Activated CD8-positive, alpha-beta T cell treated with anti-CD3 and anti-CD28 coated beads, Interleukin-2, amount 10 ng/mL, durations not matched to agents 7 days and 5 days (primary cell): ENCODE measurements at places on chromosomes 3 and 15.

DNA sequence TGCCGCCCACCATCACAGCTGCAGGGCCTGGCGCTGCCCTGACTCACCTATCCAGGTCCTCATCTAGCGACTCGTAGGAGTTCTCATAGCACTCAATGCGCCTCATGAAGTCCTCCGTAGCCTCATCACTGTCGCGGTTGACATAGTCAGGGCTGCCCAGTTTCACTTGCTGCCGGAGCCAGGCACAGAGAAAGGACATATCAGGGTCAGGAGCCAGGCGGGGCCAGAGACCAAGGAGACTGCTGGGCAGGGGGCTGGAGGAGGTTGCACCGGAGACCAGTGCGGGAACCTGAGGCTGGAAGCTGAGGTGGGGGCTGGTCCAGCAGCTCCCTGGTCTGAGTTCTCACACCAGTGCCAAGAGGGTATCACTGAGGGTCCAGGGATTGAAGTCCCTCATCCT lies 18.2 kb downstream of the PFKFB4 start:
- DNase-seq = no peak
- peaks cover 8% of the 10 kb centered on the region for H3K4me1 ChIP-seq
- peaks cover 45% of the 10 kb centered on the region for H3K36me3 ChIP-seq
- H3K4me3 ChIP-seq = no peak overlapping the region

- peaks cover 32% of the 10 kb centered on the region for H3K4me1 ChIP-seq
- H3K4me3 ChIP-seq = peak overlapping the region; percentile 30
- DNase-seq = peak; percentile 53
Measured at GRCh38 chr3:143751643-143752178, 96.6 kb downstream of the SLC9A9 start.

DNA sequence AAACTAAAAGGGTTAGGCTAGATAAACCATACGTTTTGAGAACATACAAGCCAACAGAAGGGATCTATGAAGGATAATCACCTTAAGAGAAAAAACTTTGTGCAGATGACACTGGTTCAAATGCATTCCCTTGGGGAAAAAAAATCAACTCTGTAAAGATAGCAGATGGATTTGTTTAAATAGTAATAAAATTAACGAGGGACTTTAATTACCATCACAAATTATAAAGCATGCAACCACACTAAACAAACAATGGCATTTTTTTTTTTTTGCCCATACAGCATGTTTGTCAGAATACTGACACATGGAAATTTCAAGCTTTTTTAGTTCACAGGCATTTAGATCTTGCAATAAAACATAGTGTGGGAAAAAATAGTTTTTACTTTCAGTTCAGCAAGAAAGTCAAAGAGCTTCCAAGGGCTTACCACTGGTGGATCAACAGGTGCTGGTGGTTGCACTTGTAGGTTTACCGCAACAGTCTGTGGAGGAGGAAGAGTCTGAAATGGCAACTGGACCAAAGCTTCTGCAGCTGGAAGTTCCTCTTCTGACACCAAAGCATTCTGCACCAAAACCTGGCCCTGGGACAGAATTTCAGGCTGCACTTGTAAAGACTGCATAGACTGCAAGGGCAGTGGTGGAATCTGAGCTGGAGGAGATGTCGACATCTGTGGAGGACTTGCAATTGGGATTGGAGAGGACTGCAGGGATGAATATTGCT lies 53.1 kb downstream of the PHC3 start:
- H3K4me3 ChIP-seq = peak overlapping the region; percentile 40
- peaks cover 26% of the 10 kb centered on the region for H3K4me1 ChIP-seq
- peaks cover 46% of the 10 kb centered on the region for H3K36me3 ChIP-seq
- peak; percentile 64 for DNase-seq

DNA sequence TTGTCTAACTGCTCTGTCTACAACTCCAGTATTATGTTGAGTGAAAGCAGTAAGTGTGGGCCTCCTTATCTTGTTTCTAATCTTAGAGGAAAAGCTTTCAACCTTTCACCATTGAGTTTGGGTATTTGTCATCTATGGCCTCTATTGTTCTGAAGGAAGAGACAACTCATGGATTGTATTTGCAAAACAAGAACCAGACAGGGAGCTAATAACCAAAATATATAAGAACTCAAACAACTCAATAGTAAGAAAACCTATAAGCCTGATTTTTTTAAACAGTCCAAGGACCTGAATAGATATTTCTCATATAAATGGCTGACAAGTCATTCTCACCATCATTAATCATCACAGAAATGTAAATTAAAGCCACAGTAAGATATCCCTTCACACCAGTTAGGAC lies 113.0 kb downstream of the TAFA4 start:
- no peak overlapping the region for H3K4me3 ChIP-seq
- H3K4me1 ChIP-seq = no peaks in the 10 kb centered on the region
- H3K36me3 ChIP-seq = no peaks in the 10 kb centered on the region
- no peak for DNase-seq
- peaks cover 2% of the 10 kb centered on the region for H3K27me3 ChIP-seq
- H3K27ac ChIP-seq = no peak overlapping the region

DNA sequence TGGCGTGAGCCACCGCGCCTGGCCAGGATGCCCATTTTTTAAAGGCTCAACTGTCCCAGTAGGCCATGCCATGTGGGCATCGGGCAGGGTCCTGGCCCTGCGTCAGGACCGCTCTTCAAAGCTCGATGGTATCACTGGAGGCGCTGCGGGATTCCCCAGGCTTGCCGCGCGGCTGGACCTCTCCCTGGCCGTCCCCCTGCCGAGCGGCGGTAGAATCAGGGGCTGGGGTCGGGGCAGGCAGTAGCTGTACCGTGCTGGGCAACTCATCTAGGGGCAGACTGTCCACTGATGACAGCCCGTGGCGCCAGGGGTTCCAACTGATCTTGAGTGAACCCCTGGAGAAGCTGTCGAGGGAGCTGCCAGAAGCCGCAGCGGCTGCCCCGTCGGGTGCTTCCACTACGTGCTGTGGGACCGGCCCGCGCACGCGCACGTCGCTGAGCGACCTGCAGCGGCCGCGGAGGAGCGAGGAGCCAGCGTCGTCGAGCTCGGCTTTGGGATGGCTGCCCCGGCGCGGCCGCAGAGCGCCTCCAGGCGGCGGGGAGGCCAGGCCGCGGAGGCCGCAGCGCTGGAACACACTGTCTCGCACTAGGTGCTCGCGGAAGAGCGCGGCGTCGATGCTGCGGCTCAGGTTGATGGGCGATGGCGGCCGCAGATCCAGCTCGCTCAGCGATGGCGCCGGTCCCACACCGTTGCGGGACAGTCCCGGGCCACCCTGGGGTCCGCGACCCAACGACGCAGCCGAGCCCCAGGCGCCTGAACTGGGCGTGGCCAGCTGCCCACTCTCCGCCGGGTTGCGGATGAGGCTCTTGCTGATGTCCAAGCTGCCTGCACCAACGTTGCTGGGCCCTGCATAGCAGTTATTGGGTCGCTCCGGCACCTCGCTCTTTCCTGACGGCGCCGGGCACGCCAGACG lies 5.8 kb downstream of the PRRT3 start:
- H3K27ac ChIP-seq = peak overlapping the region; percentile 78
- H3K4me1 ChIP-seq = peaks cover 12% of the 10 kb centered on the region
- H3K36me3 ChIP-seq = peaks cover 13% of the 10 kb centered on the region
- peak overlapping the region; percentile 76 for H3K4me3 ChIP-seq
- DNase-seq = peak; percentile 81
- no peaks in the 10 kb centered on the region for H3K27me3 ChIP-seq

DNA sequence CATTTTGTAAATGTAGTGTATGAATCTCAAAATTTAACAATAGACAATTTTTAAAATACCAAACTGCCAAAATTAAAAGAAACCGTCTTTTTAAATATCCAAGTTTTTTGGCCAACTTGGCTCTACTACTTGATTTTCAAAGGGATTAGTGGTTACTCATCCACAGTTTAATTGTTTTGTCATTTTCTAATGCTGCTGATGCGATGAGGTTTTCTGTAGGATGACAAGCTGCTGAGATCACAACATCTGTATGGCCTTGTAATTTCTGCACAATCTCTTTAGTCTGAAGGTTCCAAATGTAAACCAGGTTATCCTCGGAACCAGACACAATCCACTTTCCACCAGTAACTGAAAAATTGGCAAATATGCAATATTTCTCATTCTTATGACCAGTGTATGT lies 1.5 kb downstream of the WDR5B start:
- H3K27me3 ChIP-seq = no peaks in the 10 kb centered on the region
- peak overlapping the region; percentile 99 for H3K27ac ChIP-seq
- peak overlapping the region; percentile 96 for H3K4me3 ChIP-seq
- DNase-seq = no peak
- H3K4me1 ChIP-seq = peaks cover 51% of the 10 kb centered on the region

- H3K4me3 ChIP-seq = no peak overlapping the region
- H3K36me3 ChIP-seq = no peaks in the 10 kb centered on the region
- no peak for DNase-seq
- no peaks in the 10 kb centered on the region for H3K27me3 ChIP-seq
Measured at GRCh38 chr3:74501007-74501406, 113.5 kb downstream of the CNTN3 start.

DNA sequence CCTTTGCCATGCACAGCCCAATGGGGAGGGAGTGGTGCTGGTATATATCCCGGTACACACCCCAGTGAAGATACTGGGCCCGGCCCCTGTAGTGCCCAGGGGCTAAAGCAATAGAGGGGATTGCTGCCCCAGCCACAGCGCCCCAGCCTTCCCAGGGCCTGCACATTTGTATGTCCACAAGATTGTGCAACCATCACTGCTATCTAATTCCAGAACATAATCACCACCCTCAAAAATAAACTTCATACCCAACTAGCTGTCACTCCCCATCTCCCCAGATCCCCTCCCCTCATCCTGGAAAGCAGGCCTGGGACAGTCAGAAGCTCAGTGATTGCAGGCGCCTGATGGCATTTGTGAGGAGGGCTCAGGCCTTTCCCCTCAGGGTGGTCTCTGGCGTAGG lies 13.5 kb downstream of the GNAI2 start:
- H3K27me3 ChIP-seq = no peaks in the 10 kb centered on the region
- peaks cover 49% of the 10 kb centered on the region for H3K4me1 ChIP-seq
- DNase-seq = no peak
- H3K36me3 ChIP-seq = peaks cover 41% of the 10 kb centered on the region
- no peak overlapping the region for H3K27ac ChIP-seq

- H3K4me1 ChIP-seq = no peaks in the 10 kb centered on the region
- H3K4me3 ChIP-seq = no peak overlapping the region
- H3K27me3 ChIP-seq = no peaks in the 10 kb centered on the region
- no peaks in the 10 kb centered on the region for H3K36me3 ChIP-seq
Measured at GRCh38 chr3:113179235-113179824, 32.0 kb upstream of the BOC start.

GRCh38 chr3:24367664-24368264 lies 126.9 kb downstream of the THRB start:
- no peak overlapping the region for H3K4me3 ChIP-seq
- H3K4me1 ChIP-seq = no peaks in the 10 kb centered on the region
- DNase-seq = no peak
- no peak overlapping the region for H3K27ac ChIP-seq
- H3K36me3 ChIP-seq = no peaks in the 10 kb centered on the region

DNA sequence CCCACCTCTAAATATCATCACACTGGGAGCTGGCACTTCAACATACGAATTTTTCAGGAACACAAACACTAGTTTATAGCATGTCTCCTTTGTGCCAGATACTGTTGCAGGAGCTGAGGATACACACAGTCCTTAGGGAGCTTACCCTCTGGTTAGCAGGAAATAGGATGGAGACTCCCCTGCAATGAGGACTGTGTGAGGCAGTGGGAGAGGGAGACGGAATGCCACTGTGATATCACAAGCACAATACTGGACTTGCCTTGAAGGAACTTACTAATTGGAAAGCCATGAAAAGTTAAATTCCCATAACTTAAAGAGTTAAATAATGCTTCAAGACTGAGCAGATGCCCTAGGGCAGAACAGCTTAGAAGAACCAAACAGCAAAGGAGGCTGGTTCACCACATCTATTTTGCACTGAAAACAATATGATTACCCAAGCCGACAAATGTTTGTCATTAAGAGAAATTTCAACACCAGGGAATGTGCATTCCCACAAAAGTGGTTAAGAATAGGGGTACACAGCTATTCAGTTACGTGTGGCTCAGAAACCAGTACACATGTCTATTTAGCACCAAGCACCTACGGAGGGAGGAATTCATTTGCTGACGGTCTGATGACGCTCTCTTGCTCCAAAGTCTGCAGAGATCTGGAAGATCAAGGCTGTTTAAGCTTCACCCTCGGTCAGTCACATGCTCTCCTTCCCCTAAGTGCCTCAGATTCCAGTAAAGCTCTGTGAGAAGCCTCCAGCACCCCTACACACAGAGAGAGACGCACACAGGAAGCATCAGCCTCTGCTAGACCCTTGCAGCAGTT lies 5.2 kb downstream of the TBC1D2B start:
- peak overlapping the region; percentile 84 for H3K27ac ChIP-seq
- peak overlapping the region; percentile 67 for H3K4me3 ChIP-seq
- peaks cover 49% of the 10 kb centered on the region for H3K4me1 ChIP-seq
- DNase-seq = no peak

DNA sequence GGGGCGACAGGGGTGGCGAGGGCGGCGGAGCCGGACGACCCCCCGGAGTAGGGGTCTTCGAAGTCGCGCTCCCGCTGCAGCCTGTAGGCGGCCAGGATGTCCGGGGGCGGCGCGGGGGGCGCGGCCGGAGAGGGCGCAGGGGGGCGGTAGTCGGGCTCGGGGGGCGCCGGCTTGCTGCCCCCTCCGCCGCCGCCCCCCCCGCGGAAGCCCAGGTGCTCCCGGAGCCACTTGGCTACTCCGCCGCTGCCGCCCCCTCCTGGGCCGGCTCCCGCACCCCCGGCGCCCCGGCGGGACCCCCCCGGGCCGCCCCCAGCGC lies 230 bp downstream of the SHF start:
- DNase-seq = no peak
- no peak overlapping the region for H3K27ac ChIP-seq
- H3K27me3 ChIP-seq = peaks cover 21% of the 10 kb centered on the region
- H3K4me3 ChIP-seq = no peak overlapping the region

- no peak overlapping the region for H3K27ac ChIP-seq
- DNase-seq = no peak
- peaks cover 10% of the 10 kb centered on the region for H3K27me3 ChIP-seq
- H3K36me3 ChIP-seq = no peaks in the 10 kb centered on the region
- H3K4me1 ChIP-seq = peaks cover 7% of the 10 kb centered on the region
- no peak overlapping the region for H3K4me3 ChIP-seq
Measured at GRCh38 chr3:45583021-45583851, 11.3 kb upstream of the LIMD1 start.

- no peak overlapping the region for H3K4me3 ChIP-seq
- no peaks in the 10 kb centered on the region for H3K27me3 ChIP-seq
- H3K27ac ChIP-seq = no peak overlapping the region
- H3K36me3 ChIP-seq = peaks cover 38% of the 10 kb centered on the region
Measured at GRCh38 chr15:70064441-70064840, 33.3 kb downstream of the TLE3 start.

DNA sequence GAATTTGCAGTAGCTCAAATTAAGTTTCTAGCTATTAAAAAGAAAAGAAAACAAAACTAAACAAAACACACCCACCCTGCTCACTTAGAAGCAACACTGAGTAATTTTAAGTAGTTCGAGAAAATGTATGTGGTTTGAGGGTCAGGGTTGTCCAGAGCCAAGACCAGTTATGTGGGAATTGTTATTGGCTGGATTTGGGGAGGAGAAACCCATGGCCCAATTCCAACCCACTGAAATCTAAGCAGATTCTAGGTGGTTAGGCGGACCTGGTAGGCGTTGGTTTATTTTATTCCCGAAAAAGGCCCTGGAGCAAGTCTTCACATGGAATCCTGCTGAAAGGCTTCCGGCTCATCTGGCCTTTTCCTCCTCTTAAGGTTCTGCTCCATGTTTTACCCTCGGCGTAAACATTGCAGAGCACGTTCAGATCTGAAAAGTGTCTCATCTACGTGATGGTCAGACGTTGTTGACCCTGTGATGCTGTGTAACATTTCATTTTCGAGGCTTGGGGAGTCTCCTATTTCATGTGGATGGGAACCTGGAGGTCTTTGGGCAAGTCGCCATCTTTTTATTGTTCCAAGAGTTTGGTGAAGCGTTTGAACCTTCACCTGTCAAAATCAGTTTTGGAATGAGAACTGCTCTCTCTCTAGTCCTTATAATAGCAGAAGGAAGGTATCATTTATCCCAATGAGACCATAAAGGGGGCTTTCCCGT lies 64.0 kb downstream of the FLNB start:
- peaks cover 15% of the 10 kb centered on the region for H3K4me1 ChIP-seq
- no peak overlapping the region for H3K4me3 ChIP-seq
- H3K36me3 ChIP-seq = no peaks in the 10 kb centered on the region
- H3K27me3 ChIP-seq = no peaks in the 10 kb centered on the region
- H3K27ac ChIP-seq = no peak overlapping the region
